Occipital lobe (tissue), 3 donors: ENCODE measurements at places on chromosomes 1 and 21.

- DNase-seq, result no peak
Observed at GRCh38 chr1:170126696-170127095, 19.1 kb upstream of the NTMT2 start.

- no peak for DNase-seq
Observed at GRCh38 chr21:31909153-31910073, 36.6 kb downstream of the HUNK start.

DNA sequence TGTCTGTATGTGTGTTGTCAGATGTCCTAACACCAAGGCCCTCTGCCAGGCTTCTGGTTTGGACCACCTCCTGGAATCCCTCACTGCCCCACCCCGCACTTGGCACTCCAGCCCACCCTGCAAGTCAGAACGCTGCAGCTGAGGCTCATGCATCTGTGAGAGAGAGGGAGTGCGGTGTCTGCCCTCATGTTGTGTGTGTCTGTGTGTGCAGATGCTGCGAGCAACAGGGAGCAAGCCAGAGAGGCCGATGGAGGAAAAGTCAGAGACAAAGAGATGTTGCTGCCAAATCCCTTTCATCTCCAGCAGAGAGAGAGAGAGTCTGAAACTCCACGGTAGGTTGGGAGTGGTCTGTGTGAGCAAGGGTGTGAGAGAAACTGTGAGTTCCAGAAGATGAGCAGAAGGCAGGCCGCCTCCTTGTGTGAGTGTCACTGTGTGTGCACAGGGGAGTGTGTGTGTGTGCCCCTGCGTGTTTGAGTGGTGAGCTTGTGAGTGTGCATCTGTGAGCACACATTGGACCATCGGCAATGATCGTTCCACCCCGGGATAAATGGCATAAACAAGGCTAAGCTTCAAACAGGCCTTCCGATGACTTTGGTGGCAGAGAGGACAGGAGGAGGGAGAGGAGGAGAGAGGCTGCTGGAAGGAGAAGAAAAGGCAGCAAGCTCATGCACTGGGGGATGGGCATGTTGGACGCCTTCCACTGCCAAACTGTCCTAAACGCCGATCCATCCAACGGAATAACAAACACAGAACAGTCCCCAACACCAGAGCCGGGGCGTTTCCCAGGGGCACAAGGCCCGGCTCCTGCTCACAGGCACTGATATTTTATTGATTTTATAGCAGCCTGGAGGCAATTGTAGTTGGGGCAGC, 99.2 kb upstream of the GRIK3 start:
- DNase-seq, result peak; percentile 48

- DNase-seq, result no peak
Observed at GRCh38 chr1:98055457-98055856, 134.6 kb upstream of the DPYD start.

DNA sequence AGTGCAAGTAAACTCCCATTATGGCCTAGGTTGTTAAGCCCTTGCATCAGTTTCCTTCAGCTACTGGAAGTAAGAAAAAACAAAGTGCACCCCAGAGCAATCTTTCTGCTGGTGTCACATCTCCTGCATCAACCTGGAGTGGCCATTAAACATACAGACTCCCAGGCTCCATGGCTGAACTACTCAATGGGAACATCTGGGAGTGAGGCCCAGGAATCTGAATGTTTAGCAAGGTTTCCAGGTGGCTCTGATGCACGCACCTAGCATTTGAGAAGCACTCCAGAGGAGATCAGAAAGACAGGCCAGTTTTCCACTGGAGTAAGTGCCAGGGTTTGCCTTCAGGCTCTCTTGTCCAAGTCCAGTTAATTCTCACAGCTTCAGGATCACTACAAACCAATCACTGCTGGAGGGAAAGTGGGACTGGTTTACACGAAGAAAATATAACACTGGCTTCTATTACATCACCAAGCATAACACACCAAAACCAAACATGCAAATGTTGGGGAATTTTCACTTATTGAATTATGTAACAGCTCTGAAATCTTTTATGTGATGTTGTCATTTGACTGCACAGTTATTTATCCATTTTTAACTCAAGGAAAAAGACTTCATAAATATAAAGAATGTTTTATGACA, 22.3 kb upstream of the ABCA4 start:
- no peak for DNase-seq

- no peak for DNase-seq
Observed at GRCh38 chr1:117061986-117062415, 1.9 kb downstream of the TTF2 start.

GRCh38 chr21:25564349-25564948, 42.8 kb downstream of the MRPL39 start:
- DNase-seq, result no peak

DNA sequence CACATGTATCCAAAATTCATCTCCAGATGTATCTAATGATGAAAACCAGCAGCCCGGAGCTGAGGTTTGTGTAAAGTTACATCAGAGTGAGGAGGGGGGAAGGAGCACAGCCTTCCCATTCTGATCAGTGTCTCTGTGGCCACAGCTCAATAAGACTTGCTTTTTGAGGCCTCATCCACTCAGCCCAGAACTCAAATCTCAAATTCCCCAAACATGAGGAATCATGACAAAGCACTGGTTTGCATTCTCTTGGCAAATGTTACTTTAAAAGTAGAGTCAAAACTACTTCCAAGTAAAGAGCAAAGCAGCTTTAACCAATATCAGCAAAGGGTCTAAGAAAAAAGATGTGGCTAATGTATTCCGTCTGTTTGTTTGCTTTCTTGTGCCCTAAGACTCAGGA, 30.9 kb downstream of the CCN1 start:
- DNase-seq, result no peak

GRCh38 chr1:35062518-35063196, 16.5 kb upstream of the ZMYM1 start:
- no peak for DNase-seq

- no peak for DNase-seq
Observed at GRCh38 chr21:14926186-14926585, 138.6 kb downstream of the NRIP1 start.

DNA sequence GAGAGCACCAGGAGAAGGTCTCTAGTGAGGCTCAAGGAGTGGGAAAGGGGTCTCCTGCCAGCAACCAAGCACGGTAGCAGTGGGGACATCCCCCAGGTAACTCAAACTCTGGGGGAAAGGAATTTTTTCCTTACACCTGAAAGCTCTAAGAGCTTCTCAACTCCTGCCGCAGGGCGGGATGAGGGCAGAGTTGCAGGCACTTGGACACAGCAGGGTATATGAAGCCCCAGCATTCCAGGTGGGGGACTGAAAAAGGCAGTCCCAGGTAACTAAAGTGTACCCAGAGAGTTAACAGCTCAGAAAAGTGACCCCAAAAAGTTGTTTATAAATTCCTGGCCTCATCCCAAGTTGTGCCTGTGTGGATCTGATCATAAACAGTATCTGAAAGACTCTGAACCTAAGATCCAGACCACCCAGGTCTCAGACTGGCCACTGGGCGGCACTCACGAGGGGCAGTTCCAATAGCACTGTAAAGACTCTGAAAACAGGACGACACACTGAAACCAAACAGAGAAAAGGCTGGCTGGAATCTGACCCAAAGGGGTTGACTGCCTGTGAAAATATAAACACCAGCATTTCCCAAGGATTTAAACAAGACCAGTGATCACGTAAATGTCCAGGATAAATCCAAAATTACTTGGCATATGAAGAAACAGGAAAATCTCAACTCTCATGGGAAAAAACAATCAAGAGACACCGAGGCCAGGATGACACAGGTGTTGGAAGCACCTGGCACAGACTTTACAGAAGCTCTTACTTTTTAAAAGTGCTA, 47.5 kb downstream of the HSF2BP start:
- DNase-seq, result no peak

- DNase-seq, result no peak
Observed at GRCh38 chr21:24093032-24093431, 1514.2 kb downstream of the MRPL39 start.

- peak; percentile 68 for DNase-seq
Observed at GRCh38 chr1:33349081-33349759, 28.3 kb upstream of the A3GALT2 start.

DNA sequence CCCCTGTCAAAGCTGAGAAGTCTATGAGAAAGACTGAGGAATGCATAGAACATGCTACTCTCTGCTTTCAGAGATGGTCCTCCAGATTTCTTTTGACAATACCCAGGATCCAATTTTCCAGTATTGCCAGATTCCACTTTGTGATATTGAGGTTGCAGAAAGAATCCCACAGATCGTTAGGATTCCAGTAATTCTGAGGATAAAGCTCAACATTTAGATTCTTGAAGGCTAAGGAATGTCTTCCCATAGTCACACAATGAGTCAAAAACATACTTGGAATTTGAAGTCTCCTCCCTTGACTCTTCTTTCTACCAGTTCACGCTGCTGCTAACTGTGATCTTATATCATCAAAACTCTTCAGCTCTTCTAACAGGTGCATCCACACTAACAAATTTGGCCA, 57.1 kb downstream of the TNFSF18 start:
- DNase-seq, result no peak

DNA sequence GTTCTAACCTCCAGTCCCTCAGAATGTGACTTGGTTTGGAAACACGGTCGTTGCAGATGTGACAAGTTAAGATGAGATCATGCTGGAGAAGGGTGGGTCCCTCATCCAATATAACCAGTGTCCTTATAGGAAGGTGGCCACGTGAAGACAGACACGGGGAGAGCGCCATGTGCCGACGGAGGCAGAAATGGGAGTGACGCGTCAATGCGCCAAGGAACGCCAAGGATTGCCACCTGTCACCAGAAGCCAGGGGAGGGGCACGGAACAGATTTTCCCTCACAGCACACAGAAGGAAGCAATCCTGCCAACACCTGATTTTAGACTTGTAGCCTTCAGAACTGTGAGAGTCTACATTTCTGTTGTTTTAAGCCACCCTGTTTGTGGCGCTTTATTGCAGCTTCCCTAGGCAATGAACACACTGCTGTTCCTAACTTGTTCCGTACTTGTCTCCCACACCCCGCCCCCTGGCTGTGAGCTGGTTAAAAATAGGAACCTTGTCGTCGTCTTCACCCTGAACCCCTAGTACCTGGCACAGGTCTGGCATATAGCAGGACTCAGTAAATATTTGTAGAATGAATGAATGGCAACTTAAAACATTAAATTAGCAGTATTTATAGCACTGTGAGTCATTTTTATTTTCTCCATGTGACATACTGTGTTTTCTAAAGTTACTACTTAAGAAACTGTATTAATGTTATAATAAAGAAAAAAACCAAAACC, 14.2 kb downstream of the RIMS3 start:
- DNase-seq, result peak; percentile 71

- DNase-seq, result no peak
Observed at GRCh38 chr1:234515821-234516241, 36.9 kb upstream of the TARBP1 start.

DNA sequence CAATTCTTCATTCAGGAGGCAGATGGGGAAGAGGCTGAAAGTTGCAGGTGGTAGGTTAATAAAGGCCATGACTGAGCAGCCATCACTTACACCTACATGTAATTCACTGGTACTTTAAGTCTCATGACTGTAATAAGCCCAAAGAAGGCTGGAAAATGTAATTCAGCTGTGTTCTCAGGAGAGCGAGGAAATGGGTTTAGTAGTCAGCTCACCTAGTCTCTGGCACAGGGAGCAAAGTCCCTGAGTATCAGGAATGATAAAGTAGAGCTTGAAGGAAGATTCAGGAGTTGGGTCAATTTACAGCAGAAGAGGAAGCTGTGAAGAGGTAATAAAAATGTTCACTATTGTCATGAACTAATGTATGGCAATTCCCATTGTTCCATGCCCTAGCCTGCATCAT, 393.4 kb upstream of the KAZN start:
- DNase-seq, result no peak

DNA sequence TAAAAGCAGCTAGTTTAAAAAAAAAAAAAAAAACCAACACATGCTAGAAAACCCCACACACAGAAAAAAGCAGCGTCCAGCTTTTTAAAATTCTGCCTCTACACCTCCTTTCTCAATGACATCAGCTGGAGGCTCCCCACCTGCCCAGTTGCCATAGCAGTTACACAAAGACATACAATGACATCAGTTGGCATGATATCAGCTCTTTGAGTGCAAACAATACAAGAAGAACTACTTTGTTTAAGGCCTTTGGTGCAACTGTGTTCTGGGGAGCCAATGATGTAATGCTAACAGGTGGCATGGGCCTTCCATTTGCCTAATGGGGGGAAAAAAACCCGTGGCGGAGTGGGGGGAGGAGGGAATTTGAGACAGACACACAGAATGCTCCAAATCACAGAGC, 32.9 kb downstream of the DUSP10 start:
- DNase-seq, result peak; percentile 39

DNA sequence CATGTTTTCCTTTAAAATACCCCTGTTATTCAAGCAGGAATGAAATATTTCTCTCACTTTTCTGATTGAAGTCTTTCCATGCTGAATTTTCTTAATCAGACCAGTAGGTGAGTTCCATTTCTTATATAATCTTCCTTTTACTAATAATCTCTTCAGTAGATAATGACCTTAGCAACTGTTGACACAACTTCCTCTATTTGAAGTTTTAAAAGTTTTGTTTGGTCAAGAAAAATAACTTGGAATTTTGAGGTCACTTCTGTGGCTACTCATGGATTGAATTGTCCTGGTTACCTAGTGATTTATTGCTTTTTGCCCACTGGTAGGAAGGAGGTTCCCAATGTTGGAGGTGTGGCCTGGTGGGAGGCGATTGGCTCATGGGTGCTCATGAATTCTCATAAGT, 70.6 kb upstream of the PAXBP1 start:
- DNase-seq, result no peak

GRCh38 chr1:41242342-41243078, 404 bp upstream of the SCMH1 start:
- DNase-seq, result no peak

DNA sequence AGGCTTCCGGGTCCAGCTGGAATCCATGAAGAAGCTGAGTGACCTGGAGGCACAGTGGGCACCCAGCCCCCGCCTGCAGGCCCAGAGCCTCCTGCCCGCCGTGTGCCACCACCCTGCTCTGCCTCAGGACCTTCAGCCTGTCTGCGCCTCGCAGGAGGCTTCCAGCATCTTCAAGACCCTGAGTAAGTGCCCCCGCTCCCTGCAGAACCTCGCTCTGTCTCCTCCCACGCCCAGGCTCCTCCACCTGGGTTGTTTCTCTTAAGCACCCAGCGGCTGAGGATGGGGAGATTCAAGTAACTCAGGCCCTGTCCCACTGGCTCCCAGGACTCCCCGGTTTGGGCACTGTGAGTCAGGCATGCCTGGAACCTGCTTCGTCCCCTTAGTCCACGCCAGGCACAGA, 1.5 kb downstream of the GUCA2B start:
- DNase-seq, result no peak

DNA sequence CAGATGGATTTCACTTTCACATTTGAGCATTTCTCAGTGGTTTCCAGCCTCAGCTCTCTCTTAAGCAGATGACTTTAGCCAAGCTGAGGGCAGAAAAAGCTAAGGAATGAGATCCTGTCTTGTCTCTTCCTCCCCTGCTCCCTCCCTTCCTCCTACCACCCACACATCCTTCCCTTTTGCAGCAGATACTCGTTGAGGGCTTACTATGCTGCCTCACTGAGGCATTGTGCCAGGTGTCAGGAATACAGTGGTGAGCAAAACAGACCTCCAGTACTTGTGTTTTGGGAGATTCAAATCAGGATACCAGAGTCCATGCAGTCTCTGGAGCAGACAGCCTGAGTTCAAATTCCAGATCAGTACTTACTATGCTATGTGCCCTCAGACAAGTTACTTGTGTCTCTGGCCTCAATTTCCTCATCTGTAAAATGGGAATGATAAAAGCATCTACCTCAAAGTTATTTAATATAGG, 43.2 kb downstream of the KIF26B start:
- DNase-seq, result no peak

DNA sequence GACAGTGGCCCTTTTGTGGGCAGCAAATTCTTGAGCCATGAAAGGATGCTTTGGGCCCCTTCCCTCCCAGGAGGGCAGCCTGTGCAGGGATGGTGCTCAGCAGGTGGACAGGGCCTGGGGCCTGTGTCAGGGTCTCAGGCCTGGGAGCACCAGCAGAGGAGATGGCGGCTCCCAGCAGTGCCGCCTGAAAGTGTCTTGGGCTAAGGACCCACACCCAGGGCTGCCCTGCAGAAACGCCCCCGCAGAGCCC, 23.9 kb downstream of the FTCD start:
- no peak for DNase-seq
